ENCODE measurements at places on chromosomes 11 and 22.

DNA sequence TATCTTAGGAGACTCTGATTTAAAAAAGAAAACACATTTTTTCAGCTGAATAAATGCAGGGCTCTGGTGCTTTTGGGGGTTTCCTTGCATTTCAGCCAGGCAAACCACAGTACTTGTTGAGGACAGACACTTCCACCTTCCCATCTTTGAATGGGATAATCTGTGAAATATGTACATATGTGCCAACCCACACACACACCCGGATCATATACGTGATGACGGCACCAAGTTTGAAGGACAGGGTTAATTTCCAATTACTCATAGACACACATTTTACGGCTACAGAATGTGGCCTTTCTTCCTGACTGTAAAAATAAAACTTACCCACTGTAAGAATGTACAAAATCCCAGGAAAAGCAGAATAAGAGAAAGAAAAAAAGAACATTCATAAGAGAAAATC is 104.4 kb downstream of the MPPED2 start:
- H3K27me3 ChIP-seq = no peaks in the 10 kb centered on the region
- no peak for DNase-seq
- no peak overlapping the region for H3K4me3 ChIP-seq
- no peaks in the 10 kb centered on the region for H3K36me3 ChIP-seq
- H3K27ac ChIP-seq = no peak overlapping the region
- H3K4me1 ChIP-seq = no peaks in the 10 kb centered on the region

- no peak for DNase-seq
- no peaks in the 10 kb centered on the region for H3K4me1 ChIP-seq
- H3K36me3 ChIP-seq = no peaks in the 10 kb centered on the region
Observed at GRCh38 chr11:108960501-108960900, 295.6 kb downstream of the DDX10 start.

- no peak overlapping the region for H3K4me3 ChIP-seq
- DNase-seq = no peak
- no peaks in the 10 kb centered on the region for H3K27me3 ChIP-seq
- H3K4me1 ChIP-seq = no peaks in the 10 kb centered on the region
Observed at GRCh38 chr22:27614006-27614649, 187.4 kb downstream of the MN1 start.

DNA sequence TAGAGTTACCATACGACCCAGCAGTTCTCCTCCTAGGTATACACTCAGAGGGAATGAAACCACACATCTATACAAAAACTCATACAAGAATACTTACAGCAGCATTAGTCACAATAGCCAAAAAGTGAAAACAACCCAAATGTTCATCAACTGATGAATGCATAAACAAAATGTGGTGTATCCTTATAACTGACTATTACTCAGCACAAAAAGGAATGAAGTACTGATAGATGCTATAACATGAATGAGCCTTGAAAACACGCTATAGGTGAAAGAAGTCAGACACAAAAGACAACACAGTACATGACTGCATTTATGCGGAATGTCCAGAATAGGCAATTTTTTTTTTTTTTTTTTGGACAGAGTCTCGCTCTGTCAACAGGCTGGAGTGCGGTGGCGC is 23.1 kb downstream of the NCAPD3 start:
- H3K36me3 ChIP-seq = peaks cover 33% of the 10 kb centered on the region
- H3K27me3 ChIP-seq = no peaks in the 10 kb centered on the region
- no peak overlapping the region for H3K27ac ChIP-seq
- no peak overlapping the region for H3K4me3 ChIP-seq
- no peaks in the 10 kb centered on the region for H3K4me1 ChIP-seq
- no peak for DNase-seq

- no peaks in the 10 kb centered on the region for H3K36me3 ChIP-seq
- peaks cover 25% of the 10 kb centered on the region for H3K4me1 ChIP-seq
- H3K27me3 ChIP-seq = no peaks in the 10 kb centered on the region
- DNase-seq = no peak
Observed at GRCh38 chr11:67507242-67507863, 609 bp downstream of the CDK2AP2 start.

- H3K4me3 ChIP-seq = no peak overlapping the region
- H3K27me3 ChIP-seq = no peaks in the 10 kb centered on the region
- H3K4me1 ChIP-seq = no peaks in the 10 kb centered on the region
- H3K27ac ChIP-seq = no peak overlapping the region
Observed at GRCh38 chr11:126406368-126406767, 50.9 kb downstream of the ST3GAL4 start.

GRCh38 chr11:57406337-57406904 is 16.0 kb upstream of the PRG2 start:
- no peak overlapping the region for H3K27ac ChIP-seq
- no peaks in the 10 kb centered on the region for H3K36me3 ChIP-seq
- DNase-seq = no peak
- H3K4me3 ChIP-seq = no peak overlapping the region
- no peaks in the 10 kb centered on the region for H3K27me3 ChIP-seq

GRCh38 chr11:7520981-7521487 is 7.2 kb downstream of the PPFIBP2 start:
- no peak overlapping the region for H3K4me3 ChIP-seq
- H3K27me3 ChIP-seq = no peaks in the 10 kb centered on the region
- no peak for DNase-seq
- H3K27ac ChIP-seq = no peak overlapping the region
- no peaks in the 10 kb centered on the region for H3K36me3 ChIP-seq

DNA sequence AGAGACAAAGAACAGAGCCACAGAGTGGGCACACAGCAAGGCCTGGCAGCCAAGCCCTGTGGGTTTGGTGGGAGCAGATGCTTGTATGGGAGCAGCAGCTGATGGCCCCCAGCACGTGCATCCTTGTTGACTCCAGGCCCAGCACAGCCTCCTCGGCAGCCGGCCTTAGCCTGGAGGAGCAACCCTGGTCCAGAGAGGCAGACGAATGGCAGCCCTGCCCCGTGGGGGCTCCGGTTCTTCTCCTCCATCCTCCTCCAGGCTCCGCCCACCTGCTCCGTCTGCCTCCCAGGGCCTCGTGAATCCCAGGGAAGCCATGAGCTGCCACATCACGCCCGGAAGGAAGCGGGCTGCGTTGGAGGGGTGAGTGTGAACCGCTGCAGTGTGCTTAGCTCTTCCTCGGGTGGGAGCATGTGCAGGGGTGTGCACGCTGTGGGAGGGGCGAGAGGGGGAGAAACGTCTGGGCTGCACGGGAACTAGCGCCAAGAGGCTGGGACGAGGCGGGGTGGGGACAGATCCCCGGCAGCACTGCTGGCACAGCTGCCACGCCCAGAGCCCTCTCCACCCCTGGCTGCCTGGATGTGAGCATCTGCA is 36.3 kb upstream of the JAM3 start:
- H3K4me1 ChIP-seq = peaks cover 12% of the 10 kb centered on the region
- no peak overlapping the region for H3K4me3 ChIP-seq
- no peak overlapping the region for H3K27ac ChIP-seq
- H3K27me3 ChIP-seq = 0 out of 2 replicates have a peak, but pooled peaks cover 3% of the 10 kb centered on the region

GRCh38 chr11:1825039-1825740 is 9.6 kb upstream of the SYT8 start:
- H3K4me1 ChIP-seq = peaks cover 63% of the 10 kb centered on the region
- H3K27me3 ChIP-seq = no peaks in the 10 kb centered on the region
- DNase-seq = no peak
- H3K4me3 ChIP-seq = no peak overlapping the region
- no peaks in the 10 kb centered on the region for H3K36me3 ChIP-seq

GRCh38 chr22:21688706-21689381 is 23.0 kb downstream of the PPIL2 start:
- H3K36me3 ChIP-seq = no peaks in the 10 kb centered on the region
- H3K4me1 ChIP-seq = no peaks in the 10 kb centered on the region
- H3K27me3 ChIP-seq = no peaks in the 10 kb centered on the region
- no peak for DNase-seq
- no peak overlapping the region for H3K27ac ChIP-seq

DNA sequence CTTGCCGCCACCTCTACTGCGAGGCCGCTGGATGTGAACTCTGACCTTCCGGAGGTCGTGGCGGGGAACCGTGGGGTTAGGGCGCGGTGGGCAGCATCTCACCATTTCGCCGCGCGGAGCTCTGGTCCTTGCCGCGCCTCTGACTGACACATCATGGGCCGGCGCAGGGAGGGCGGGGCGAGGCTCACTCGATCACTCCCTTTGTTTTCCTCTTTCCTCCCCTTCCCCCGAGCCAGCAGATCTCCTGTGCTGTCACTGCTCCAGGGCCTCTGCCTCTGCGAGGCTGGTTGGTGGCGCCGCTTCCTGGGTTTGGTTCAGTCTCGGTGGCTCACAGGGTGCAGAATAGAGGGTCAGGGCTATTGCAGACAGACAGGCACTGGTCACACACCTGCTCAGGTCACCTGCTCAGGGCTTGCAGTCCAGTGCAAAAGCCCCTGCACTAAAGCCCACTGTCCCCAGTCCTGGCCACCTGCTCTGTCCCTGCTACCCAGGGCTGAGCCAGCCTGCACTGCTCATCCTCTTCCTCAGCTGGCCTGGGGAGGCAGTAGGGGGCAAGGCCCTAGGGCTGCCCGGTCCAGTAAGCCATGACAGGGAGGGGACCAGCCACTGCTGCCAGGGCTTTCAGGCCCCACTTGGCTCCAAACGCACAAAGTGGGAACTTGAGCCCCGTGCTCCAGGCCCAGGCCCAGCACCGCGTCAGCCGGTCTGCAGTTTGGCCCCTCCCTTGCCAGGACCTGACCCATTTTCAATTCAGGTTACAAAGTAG is 36.2 kb downstream of the PISD start:
- DNase-seq = no peak
- H3K36me3 ChIP-seq = no peaks in the 10 kb centered on the region
- no peak overlapping the region for H3K27ac ChIP-seq
- no peaks in the 10 kb centered on the region for H3K27me3 ChIP-seq
- H3K4me1 ChIP-seq = peaks cover 9% of the 10 kb centered on the region

DNA sequence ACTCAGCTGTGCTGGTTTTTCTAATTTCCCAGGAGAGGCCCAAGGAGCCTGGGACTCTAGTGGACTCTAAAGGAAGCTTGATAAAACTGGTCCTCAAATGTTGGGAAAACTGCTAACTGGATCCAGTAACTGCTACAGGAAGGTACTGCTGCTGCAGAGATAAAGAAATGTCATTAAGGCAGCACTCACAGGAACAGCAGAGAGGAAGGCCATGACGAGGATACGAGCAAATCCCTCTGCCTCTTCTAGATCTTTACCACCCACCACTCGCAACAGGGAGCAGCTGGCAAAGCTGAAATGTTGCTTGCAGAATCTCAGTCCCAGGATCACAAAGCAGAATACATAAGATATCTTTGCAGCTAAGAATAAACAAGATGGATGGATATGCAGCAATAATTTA is 23.5 kb downstream of the TTC28 start:
- DNase-seq = no peak
- no peaks in the 10 kb centered on the region for H3K36me3 ChIP-seq
- no peak overlapping the region for H3K27ac ChIP-seq
- H3K4me1 ChIP-seq = no peaks in the 10 kb centered on the region
- no peaks in the 10 kb centered on the region for H3K27me3 ChIP-seq

GRCh38 chr11:33040862-33041453 is 1.6 kb downstream of the TCP11L1 start:
- 0 out of 2 replicates have a peak, but pooled peaks cover 2% of the 10 kb centered on the region for H3K36me3 ChIP-seq
- H3K4me3 ChIP-seq = peak overlapping the region; percentile 74
- H3K4me1 ChIP-seq = peaks cover 9% of the 10 kb centered on the region
- no peaks in the 10 kb centered on the region for H3K27me3 ChIP-seq
- peak overlapping the region; percentile 88 for H3K27ac ChIP-seq

DNA sequence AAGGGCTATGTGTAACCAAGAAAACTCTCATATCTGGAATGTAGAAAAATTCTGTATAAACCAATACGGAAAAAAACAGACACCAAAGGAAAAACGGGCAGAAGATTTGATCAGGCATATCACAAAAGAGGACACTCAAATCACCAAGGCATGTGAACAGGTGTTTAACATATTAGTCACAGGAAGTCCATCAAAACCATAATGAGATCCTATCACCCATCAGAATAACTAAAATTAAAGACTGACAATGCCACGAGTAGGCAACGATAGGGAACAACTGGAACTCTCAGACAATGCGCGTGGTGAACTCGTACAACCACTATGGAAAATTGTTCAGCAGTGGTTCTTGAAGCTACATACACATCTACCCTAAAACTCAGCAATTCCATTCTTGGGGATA is 94.5 kb downstream of the MICAL3 start:
- no peaks in the 10 kb centered on the region for H3K27me3 ChIP-seq
- no peak overlapping the region for H3K27ac ChIP-seq
- no peaks in the 10 kb centered on the region for H3K36me3 ChIP-seq
- peaks cover 7% of the 10 kb centered on the region for H3K4me1 ChIP-seq

DNA sequence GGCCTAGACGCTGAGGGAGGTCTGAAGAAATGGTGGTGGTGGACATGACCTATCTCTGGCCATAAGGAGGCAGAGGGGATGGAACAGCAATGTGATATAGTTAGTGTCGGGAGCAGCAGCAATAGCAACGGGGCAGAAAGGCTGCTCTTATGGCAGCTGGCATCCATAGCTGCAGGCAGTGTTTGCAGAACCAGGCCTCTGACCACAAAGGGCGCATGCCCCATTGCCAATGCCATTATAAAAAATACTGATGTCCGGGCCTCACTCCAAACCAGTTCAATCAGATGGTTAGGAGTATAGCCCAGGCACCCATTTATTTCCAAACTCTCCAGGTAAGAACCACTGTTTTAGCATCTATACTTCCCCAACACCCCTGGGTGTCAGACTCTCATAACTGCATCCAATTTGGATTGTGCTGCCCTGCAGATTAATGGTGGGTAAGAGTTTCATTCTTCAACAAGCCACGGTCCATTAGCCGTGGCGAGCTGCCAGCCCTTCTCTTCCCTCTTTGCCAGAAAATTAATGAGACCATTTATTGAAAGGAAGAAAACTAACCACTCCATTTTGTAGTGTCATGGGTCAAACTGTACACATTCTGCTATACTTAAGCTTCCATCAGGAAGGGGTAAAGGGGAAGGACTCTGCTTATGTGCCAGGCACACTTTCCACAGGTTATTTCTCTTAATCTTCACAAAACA is 72.8 kb upstream of the SPON1 start:
- H3K4me3 ChIP-seq = no peak overlapping the region
- DNase-seq = no peak
- peaks cover 2% of the 10 kb centered on the region for H3K27me3 ChIP-seq
- no peak overlapping the region for H3K27ac ChIP-seq
- no peaks in the 10 kb centered on the region for H3K36me3 ChIP-seq

DNA sequence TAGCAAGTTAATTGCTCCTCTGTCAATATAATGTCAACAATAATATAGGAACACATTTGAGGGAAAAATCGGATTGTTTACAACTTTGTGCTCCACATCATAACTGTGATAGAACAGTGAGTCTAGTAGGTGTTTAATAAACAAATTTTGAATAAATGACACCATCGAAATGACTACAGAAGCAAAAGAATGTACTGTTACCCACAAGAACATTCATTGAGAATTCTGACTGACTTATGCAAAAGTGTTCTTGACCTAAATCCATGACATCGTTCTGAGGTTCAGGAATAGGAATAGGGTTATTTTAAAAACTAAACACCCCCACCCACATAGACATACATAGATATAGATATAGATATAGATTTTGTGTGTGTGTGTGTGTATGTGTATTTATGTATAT is 8.4 kb downstream of the LRRC4C start:
- no peaks in the 10 kb centered on the region for H3K4me1 ChIP-seq
- H3K4me3 ChIP-seq = no peak overlapping the region
- H3K27me3 ChIP-seq = no peaks in the 10 kb centered on the region
- DNase-seq = no peak
- no peak overlapping the region for H3K27ac ChIP-seq

Measured in Panc1 (cell line).